Activated CD4-positive, alpha-beta T cell treated with anti-CD3 and anti-CD28 coated beads, Interleukin-2, amount 50 U/mL, for 4 hours (primary cell): ENCODE measurements at places on chromosomes 13 and 19.

DNA sequence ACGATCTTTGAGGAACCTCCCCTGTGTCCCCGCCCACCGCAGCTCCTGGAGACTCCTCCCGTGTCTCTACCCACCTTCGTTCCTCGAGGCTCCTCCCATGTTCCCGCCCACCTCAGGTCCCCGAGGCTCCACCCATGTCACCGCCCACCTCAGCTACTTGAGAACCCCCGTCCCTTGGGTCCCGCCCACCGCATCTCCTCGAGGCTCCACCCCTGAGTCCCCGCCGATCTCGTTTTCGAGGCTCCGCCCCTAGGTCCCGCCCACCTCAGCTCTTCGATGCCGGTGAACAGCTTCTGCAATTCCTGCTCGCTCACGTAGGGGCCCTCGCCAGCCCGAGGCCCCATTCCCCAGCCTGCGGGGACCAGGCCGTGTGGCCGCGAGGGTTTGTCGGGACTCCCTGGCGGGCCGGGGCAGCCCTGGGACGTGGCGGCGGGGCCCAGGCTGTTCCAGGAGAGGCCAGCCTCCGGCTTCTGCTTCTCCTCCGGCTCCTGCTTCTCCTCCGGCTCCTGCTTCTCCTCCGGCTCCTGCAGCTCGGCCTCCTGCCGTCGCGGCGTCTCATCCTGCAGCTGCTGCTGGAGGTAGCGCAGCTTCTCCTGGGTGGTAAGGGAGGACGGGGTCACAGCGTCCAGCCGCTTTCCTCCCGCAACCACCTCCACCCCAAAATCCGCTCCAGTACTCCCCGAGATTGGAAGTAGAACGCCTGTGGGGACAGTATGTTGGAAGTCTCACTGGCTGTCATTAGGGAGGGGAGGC lies 16.7 kb downstream of the TSKS start:
- peak; percentile 28 for DNase-seq

DNA sequence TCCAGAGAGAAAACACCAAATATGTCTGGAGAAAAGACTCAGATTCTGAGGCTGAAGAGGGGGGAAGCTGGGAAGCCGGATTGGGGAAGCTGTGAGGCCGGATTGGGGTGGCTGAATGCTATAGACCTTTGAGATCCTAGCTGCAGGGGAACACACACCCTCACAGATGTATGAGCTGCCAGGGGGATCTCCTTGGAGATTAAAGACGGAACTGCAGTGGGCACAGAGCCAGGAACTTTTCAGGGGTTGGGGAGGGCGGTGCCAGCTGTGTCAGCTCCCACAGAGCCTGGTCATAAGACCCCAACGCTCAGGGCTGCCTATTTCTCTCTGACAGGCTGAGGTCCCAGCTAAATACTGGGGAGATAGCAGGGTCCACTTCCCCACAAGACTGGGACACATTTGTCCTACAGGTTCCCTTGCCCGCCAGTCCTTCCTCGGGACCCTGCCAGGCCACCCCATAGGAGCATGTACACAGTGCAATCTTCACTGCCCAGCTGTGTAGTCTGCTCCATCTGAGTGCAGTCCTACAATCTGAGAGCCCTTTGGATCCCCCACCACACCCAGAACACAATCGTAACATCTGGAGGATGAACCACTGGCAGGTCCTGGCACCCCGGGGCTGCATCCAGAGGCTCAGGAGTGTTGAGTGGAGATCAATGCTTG lies 1893.9 kb downstream of the PCDH9 start:
- no peak for DNase-seq

DNA sequence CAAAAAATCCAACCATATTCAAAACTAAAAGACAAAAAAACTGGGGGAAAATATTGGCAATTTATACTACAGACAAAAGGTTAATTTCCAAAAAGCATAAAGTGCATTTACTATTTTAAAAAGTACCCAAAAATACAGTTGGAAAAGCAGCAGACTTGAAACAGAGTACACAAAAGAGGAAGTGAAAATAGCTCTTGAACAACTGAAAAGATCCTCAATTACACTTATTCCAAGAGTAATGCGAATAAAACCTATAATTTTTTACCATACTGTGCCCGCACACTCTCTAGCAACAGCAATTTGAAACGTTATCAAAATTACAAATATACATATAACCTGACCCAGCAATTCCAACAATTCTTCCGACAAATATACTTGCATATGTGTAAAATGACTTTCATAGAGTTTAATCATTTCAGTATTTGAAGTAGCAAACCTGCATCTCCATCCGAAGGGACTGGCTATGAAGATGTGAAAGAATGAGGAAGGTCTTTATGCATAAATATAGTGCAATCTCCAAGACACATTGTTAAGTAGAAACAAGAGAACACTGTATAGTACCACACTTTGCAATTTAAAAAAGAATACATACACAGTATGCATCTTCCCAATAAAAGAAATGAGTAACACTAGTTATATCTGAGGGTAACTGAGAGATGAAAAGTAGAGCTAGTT lies 25.4 kb downstream of the ALG5 start:
- no peak for DNase-seq

DNA sequence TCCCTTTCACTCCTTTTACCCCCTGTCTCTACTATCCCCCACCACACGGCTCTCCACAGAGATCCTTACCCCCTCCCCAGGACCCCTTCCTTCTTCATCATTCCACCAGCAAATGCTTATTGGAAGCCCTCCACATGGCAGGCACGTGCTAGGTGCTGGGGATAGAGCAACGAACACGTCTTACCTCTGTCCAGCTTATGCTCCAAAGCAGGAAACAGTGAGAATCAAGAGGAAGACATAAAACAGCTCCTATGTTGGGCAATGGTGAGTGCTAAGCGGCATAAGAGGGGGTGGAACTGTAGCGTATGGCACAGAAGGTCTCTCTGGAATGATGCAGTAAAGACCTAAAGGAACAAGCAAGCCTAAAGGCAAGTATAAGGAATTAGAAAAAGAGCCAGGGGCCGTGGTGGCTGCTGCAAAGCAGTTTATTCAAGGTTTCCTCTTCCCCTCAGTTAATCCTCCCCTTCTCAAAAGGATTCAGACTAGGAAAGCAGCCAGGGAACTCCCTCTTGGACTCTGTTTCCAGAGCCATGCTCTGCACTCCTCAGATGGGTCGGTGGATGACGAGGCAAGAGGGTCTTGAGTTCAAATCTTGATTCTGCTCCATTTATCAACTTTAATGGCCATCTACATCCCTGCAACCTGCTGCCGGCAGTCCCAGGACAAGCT lies 289.4 kb downstream of the FOXO1 start:
- no peak for DNase-seq

DNA sequence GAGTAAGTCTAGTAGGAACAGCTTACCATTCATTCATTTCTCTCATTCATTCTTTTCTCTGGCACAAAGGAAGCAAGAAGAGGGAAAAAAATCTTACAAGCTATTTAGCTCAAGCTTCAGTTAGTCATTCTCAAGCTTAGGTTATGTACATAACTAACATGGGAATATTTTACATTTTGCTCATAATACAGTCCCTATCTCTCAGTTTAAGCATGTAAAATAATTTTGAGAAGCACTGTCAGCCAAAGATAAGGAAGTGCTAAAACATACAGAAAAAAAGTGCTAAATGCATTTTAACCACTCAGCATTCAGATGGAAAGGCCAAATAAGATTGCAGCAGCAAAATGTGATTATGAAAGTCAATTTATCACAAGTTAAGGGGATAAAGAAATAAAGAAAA lies 7.9 kb downstream of the RBM26 start:
- DNase-seq = no peak

DNA sequence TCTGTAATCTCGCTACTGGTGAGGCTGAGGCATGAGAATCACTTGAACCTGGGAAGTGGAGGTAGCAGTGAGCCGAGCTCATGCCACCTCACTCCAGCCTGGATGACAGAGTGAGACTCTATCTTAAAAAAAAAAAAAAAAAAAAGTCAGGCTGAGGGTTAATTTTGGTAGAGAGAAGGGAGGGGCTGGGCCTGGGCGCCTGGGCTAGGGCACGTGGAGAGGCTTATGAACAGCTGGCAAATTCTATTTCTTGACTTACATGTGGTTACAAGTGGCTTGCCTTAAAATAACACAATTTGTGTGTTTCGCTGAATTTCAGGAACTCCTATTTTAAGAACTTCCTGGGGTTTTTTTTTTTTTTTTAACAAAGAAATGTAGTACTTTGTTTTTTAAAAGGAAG lies 47.6 kb upstream of the MAP3K10 start:
- DNase-seq = peak; percentile 29

GRCh38 chr19:56124578-56124977 lies 3.5 kb upstream of the ZNF787 start:
- no peak for DNase-seq

DNA sequence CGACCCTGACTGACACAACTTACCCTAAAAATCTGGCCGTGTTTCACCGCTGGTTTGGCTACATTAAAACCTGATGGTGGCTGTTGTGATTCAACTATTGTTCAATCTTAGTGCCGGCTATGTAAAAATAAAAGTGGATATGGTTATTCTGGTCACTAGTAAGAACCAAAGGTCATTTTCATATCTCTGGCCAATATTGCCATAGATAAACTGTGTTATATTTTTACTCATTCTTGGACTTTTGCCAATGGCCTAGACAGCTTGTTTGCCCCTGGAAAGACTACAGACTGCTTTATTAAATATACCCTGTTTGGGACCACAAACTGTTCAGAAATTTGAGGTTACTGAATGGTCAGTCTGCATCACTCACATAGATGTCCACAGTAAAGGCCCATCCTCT lies 258.5 kb upstream of the KLHL1 start:
- DNase-seq = no peak

GRCh38 chr13:21613791-21614190 lies 9.8 kb upstream of the MICU2 start:
- DNase-seq = no peak

DNA sequence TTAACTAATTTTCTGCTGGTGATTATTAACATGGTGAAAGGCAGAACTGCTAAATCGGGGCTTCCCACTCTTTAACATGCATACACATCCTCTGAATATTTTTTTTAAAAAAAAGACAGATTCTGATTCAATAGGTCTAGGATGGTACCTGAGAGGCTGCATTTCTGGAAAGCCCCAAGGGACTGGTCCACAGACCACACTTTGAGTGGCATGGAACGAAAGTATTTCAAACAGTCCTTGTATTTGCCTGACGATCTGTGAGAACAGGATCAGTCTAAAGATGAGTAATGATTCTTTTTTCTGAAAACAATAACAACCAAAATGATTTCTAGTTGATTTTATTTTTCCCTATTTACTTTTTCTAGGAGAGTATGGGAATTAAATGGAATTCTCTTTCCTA lies 16.7 kb upstream of the SPART start:
- no peak for DNase-seq

DNA sequence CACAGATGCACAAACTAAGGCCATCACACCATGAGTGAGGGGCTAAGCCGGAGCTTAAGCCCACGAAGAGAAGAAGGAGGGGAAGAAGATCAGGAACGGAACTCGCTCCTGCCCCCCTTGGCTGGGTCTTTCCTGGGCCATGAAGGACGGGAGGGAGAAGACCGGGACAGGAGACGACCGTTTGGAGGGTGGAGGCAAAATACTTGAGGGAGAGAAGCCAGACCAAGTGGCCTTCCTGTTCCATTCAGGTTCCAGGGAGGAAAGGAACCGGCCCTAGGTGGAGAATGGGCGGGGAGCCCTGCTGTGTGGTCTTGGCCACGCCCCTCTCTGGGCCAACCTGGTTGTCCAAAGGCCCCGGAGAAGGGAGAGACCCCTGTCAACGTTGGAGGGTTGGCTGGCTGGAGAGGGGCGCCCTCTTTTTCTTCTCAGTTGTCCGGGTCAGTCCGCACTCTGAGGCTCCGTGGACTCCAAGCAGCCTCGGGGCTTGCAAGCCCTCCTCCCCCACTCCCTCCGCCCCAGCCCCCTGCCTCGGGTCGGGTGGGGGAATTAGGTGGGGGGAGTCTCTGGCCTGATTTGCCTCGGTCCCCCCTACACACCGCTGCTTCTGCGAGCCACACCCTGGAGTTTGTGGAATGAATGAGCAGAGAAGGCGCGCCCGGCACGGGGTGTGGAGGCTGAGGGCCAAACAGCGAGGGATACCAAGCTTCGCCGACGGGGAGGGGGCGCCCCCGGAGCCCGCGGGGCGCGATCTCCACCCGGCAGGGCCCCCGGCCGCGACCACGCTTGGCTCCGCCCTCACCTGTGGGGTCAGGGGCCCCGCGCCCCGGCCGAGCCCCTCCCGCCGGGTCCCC lies 757 bp downstream of the FBN3 start:
- no peak for DNase-seq

- no peak for DNase-seq
Observed at GRCh38 chr13:112885782-112886268, 83.2 kb upstream of the MCF2L start.

DNA sequence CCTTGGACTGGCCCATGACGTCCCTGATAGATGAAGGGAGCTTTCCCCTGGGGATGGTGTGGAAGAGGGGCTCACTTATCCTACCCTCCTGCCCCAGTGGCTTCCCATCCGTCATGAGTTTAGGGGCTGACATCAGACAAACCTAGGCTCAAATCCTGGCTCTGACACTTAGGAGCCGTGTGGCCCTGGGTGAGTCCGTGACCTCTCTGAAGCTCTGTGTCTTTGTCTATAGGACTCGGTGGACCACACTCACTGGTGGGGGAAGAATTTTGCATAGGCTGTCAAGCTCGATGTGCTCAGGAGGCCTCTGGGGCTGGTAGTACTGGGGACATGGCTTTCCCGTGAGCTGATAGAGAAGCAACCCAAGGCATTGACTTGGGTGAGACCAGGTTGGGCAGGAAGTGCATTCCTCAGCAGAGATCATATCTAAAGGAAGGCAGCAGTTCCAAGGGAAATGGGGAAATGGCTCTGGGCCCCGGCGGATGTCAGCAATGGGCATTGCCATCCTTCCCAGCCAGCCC lies 17.4 kb upstream of the AP1M2 start:
- DNase-seq = no peak

DNA sequence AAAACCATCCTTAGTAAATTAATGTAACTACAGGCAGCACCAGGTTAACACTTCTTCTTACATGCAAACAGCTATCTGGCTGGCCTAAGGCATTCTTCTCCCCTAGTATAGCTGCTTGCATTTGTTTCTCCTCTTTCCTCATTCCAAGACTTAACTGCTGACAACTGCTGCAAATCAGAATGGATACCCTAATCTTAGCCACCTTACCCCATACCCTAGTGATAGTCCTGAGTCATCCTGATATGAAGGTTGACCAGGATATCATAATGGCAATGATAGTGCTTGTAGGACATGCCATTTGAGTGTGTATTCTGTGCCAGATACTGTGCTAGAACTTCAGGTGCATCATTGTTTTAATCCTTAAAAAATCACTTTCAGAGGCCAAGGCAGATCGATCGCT lies 138.2 kb upstream of the MAB21L1 start:
- DNase-seq = no peak

GRCh38 chr19:7294558-7295212 lies 471 bp upstream of the INSR start:
- DNase-seq = peak; percentile 1

DNA sequence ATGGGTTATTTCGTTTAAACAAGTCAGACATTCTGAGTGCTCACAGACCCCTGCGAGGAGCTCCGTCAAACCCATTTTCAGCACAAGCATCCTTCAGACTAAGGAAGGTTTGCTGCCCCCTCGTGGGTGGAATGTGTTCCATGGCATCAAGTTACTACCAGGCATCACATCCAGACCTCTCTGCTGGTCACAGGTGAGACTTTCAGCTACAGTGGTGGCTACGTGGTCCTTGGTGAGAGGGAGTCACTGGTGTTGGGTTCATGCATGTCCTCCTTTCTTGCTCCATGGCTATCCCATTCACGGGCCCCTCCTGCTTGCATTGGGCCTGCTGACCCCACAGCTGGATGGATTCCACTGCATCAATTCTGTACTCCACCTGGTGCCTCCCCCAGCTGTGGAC lies 9.1 kb upstream of the LILRB5 start:
- peak; percentile 60 for DNase-seq

- DNase-seq = no peak
Observed at GRCh38 chr19:28905996-28906395, 307.0 kb downstream of the UQCRFS1 start.

GRCh38 chr19:4358709-4359626 lies 15.6 kb downstream of the MPND start:
- DNase-seq = no peak
